ENCODE measurements at places on chromosomes 12 and 14.

DNA sequence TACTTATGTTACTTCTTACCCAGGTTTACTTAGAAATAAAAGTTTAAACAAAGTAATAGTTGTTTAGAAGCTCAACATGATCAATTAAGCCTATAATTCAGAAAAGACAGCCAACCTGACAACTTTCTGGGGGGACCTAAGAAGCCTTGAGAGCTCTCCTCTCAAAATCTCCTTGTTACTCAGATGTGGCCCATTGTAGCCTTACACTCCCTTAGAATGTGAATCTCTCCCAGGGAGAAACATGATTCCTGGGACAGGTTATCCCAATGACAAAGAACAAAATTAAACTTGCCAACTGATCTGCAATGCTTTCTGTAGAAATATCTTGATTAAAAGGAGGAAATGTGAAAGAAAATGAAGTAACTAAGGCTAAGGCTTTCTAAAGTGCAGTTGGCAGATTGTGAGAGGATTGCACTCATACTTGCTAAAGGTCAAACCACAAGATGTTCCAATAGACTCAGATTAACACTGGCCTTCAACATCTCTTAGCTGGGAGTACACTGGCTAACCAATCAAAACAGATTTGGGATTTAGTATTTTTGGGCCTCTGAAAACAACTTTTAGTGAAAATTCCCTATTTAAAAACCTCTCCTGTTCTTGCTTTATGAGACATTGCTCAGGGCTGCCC, 72.3 kb upstream of the TMX1 start:
- DNase-seq, result no peak

DNA sequence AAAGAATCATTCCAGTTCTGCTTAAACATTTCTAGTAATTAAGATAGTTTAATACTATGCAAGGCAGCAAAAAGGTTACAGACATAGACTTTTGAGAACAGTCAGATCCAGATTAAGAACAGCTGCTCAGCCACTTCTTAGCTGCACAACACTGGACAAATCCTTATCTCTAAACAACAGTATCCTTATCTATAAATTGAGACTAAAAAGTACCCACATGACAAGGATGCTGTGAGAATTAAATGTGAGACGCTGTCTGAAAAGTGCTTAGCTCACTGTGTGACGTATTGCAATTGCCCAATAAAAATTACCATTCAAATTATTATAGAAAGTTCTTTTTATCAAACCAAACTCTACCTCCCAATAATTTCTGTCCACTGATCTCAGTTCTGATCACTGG, 35.5 kb downstream of the BORCS5 start:
- no peak for DNase-seq

DNA sequence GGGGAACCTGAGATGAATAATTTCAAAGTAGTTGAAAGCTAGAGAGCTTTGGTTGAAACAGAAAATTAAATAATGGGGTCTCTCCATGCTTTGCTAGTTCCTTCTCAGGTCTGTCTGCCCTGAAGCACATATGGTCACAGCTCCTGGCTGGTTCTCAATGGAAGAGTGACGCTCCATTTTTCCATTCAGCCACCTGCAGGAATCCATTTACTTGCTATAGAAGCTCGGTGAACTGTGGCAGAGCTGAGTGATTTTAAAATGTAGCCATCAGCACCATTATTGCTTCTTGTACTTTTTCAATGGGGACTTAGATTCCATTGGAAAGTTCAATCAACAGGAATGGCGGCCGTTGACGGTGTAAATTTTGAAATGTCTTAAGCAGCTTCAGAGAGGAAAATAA, 525.2 kb downstream of the GLT1D1 start:
- no peak for DNase-seq

GRCh38 chr14:61997161-61997560, 234.9 kb downstream of the SNAPC1 start:
- DNase-seq, result no peak

- peak; percentile 68 for DNase-seq
Measured at GRCh38 chr14:73785834-73786635, 65.6 kb upstream of the PTGR2 start.

DNA sequence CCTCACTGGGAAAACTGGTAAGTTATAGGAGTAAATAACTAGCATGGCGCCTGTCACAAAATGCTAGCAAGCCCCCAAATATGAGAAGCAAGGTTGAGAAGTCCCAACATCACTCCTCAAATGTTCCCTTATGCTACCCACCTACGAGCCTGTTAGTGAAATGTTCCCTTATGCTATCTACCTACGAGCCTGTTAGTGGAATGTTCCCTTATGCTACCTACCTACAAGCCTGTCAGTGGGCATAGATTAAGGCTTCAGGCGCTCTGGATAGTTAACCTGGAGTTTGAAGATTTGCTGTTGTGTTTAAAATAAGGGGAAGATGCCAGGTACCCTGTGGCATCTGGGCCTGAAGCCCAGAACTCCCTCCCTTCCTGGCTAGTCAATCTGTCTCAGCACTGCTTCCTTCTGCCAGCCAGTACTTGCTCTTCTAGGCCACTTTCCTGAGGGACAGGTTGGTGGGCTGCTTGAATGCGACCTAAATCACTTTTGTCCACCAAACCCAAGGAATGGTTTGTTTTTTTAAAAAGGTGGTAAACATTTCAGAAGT, 67.1 kb upstream of the SINHCAF start:
- DNase-seq, result peak; percentile 98

GRCh38 chr14:41608681-41609390, 2.2 kb downstream of the LRFN5 start:
- DNase-seq, result peak; percentile 6

DNA sequence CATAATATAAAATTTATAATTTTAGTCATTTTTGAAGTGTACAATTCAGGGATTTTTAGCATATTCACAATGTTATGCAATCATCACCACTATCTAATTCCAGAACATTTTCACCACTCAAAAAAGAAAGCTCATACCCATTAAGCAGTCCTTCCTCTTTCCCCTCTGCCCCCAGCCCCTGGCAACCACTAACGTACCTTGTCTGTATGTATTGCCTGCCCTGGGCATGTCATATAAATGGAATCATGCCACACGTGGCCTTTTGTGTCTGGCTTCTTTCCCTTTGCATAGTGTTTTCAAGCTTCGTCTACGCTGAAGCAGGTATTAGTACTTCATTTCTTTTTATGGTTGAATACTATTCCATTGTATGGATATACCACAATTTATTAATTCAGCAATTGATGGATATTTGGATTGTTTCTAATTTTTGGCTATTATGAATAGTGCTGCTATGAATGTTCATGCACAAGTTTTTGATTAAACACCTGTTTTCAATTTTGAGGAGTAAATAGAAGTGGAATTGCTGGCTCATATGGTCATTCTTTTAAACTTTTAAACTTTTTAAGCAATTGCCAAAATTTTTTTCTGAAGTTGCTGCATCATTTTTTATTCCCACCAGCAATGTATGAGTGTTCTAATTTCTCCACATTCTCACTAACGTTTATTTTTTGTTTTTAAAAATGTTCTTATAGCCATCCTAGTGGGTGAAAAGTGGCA, 1.6 kb upstream of the SSTR1 start:
- no peak for DNase-seq

DNA sequence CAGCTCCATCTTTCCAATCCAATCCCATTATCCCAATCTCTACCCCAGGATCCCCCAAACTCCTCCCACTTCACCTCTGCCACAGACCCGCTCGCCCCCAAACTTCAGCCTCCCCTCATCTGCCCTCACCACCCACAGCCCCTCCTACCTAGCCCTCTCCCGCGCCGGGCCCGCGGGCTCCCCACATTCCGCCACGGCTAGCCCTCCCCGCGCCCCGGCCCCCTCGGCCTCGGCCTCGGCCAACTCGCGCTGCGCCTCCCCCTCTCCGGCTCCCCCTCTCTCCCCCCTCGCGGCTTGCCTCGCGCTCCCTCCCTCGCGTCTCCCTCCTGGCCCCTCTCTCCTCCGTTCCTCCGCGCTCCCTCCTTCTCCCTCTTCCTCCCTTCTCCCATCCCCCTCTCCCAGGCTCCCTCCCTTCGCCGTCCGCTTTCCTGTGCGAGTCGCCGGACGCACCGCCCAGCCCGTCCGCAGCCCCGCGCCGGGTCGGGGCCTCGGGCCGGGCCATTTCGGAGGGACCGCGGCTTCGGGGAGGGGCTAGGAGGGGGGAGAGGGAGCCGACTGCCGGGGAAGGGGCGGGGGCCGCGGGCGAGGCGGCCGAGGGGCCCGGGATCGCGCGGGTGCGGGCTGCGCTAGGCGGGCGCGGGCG, at the start of gene ATN1:
ATN1 (plus strand) TSS at position 581 of the 643 bp plus-strand sequence. CDS start 6,043 bp downstream, outside the sequence.
- DNase-seq, result peak; percentile 81

DNA sequence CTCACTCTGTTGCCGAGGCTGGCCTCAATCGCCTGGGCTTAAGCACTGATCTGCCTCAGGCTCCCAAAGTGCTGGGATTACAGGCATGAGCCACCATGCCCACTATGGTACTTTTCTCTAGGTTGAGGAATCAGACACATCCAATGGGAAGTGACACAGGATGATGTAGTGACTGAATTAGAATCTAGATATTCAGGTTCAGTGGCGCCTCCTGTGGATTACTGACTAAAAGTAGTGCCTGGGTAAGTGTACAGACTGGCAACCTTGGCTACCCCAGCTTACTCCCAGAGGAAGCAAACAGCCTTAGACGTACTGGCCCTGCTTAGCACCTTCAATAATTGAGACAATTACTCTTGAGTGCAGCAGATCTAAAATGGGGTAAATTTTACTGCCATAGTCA, 22.8 kb downstream of the GALNT8 start:
- no peak for DNase-seq

- peak; percentile 74 for DNase-seq
Measured at GRCh38 chr12:78241446-78241845, 410.8 kb downstream of the NAV3 start.

GRCh38 chr12:116964054-116965050, 53.6 kb downstream of the FBXW8 start:
- DNase-seq, result peak; percentile 69

- no peak for DNase-seq
Measured at GRCh38 chr12:110530511-110530910, 28.4 kb downstream of the RAD9B start.

DNA sequence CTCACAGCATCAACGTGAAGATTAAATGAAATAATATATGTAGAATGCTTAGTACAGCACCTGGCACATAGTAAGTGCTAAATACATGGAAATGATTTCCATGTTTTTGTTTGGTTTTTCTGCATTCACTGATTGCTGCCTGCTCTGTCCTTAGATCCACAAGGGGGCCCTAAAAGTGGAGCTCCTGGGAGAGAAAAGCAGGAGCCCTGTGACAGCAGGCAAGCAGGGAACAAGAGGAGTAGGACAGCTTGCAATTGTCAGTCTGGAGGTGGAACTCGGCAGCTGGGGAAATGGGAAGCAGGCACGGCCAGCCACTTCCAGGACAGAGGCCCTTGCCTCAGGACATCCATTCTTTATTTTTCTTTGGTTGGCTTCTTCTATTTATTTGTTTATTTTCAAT, 292.9 kb downstream of the BMP4 start:
- peak; percentile 61 for DNase-seq

GRCh38 chr14:96741151-96741977, 55.8 kb upstream of the VRK1 start:
- DNase-seq, result peak; percentile 14

GRCh38 chr12:66115071-66115600, 15.4 kb downstream of the LLPH start:
- no peak for DNase-seq

DNA sequence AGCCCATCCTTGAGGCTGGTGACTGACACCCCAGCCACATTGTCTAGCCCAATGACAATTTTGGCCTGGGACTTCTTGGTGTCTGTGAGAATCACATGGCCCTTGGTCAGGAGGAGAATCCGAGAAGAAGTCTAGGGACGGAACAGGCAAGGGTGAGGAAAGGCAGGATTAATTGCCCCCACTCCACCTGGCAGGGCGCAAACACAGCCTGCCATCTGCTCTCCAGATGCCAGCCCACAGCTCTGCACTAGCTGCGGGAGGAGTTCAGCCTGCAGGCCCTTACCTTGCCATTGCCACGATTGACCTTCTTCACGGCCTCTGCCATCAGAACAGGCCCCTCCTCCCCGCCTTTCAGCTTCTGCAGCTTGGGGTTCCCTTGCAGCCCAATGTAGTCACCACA, 13.1 kb upstream of the TAC3 start:
- no peak for DNase-seq

GRCh38 chr14:97180304-97181200, 383.4 kb downstream of the VRK1 start:
- no peak for DNase-seq

DNA sequence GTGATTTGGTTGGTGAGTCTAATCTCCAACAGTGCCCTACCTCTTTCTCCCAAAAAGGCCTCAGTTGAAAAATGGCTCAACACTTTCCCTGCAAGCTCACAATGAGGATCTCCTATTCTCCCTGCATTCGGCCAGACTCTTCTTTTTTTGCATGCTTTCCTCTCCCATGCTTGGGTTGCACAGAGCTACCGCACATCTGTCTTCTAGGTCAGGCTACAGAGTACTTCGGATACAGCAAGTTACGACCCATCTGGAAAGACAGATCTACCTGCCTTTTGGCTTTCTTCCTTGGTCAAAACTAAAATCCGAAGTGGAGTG, 305 bp upstream of the SLC16A7 start:
- no peak for DNase-seq

DNA sequence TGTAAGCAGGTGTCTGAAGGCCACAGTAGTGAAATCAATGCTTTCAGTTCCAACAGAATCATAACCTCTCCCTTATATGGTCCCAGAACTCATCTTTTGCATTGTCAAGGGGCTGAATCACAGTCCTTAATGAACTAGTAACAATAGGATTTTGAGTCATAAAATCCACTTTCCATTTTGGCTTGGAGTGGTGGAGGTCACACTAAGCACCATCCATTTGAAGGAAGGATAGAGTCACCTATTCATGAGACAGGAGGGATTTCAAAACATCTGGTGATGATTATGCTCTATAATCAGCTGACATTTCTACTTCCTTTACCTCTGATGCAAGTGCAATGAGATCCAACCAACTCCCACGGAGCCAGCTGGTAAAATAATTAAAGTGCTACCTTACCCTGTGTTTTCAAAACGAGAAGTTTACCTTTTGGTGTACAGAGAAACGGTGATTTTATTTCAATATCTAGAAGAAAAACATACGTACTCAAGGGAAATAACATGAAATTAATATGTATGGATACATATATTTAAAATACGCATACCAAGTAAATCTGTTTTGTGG, 59.1 kb downstream of the TMEM132D start:
- no peak for DNase-seq

GRCh38 chr12:14836336-14837210, 6.8 kb downstream of the ART4 start:
- no peak for DNase-seq

GRCh38 chr14:99707921-99708320, 23.8 kb downstream of the CYP46A1 start:
- no peak for DNase-seq

DNA sequence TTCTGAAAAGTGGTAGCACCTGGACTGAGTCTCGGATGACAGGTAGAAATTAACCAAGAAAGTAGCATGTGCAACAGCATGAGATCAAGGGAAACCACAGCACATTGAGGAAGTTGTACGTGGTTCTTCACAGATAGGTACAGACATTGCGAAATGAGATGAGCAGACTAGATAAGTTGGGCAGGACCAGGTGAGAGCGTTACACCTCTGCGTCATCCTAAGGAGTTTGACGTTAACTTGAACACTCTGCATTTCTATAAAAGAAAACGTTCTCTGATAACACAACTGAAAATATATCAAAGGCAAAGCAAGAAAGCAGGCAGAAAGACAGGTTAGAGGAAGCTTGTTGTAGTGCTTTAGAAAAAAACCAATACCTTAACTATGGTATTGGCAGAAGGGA, 98.5 kb upstream of the RASSF8 start:
- no peak for DNase-seq

GRCh38 chr12:86735851-86736250, 479.7 kb upstream of the MGAT4C start:
- no peak for DNase-seq
